ENCODE measurements at places on chromosomes 2 and 18. TPM values are rescaled to one million over a fixed set of nuclear protein-coding genes. Genes with fewer than 3 reads are reported as not detected.

The RAB6C gene
- 0.52 TPM for total RNA-seq

The ASPRV1 gene
- 0.33 TPM for total RNA-seq

The AQP12A gene
- total RNA-seq, result 130 TPM

GRCh38 chr18:35525795-35526494 lies 28.2 kb upstream of the INO80C start:
- DNase-seq, result no peak

Measured in body of pancreas (tissue), 4 donors.